ENCODE measurements at places on chromosomes 13 and 19.

GRCh38 chr19:4414800-4415321 is 12.4 kb downstream of the CHAF1A start:
- no peak for DNase-seq

- DNase-seq = no peak
These were observed 34.3 kb downstream of the ELF1 start for GRCh38 chr13:40984668-40985366.

DNA sequence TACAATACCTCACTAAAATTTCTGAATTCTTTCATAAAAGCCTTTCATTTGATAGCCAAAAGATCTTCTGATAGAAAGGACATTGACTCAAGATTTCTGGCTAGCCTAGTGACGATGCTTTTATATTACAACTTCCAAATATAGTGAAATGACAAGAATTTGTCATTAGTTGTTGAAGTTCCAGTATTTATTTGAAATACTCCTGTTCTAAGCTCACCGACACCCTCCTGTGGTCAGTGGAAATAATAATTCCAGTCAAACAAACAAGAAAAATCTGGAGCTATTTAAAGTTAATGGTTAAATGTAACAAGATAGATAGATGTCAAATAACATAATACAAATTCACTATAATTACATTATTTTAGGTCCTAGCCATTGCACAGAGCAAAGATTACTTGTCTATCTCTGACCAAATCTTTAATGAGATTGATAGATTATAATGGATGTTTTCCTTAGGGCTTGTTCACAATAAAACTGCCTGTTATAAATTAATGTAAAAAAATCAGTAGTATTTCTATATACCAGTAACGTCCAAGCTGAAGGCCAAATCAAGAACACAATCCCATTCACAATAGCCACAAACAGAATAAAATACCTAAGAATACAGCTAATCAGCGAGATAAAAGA is 195.5 kb downstream of the RGCC start:
- no peak for DNase-seq

DNA sequence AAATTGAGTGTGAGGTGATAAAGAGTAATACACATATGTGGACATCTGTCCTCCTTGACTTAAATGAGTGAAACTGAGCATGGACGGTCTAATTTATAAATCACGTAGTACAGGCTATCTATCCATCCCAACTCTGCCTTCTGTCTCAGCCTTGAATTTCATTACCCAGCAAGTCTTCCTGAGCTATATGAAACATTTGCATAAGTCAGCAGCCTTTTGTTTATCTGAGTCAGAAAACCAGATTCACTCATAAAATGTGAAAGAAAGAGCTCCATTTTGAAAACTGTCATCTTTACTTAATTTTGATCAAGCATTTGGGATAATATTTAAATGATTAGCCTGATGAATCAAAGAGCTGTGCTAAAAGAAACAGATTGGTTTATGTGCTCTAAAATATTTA is 197.9 kb downstream of the LHFPL6 start:
- no peak for DNase-seq

GRCh38 chr13:113970810-113971470 is 2.9 kb downstream of the C13orf46 start:
- DNase-seq = no peak

GRCh38 chr13:49821216-49822009 is 28.9 kb upstream of the KPNA3 start:
- DNase-seq = no peak

DNA sequence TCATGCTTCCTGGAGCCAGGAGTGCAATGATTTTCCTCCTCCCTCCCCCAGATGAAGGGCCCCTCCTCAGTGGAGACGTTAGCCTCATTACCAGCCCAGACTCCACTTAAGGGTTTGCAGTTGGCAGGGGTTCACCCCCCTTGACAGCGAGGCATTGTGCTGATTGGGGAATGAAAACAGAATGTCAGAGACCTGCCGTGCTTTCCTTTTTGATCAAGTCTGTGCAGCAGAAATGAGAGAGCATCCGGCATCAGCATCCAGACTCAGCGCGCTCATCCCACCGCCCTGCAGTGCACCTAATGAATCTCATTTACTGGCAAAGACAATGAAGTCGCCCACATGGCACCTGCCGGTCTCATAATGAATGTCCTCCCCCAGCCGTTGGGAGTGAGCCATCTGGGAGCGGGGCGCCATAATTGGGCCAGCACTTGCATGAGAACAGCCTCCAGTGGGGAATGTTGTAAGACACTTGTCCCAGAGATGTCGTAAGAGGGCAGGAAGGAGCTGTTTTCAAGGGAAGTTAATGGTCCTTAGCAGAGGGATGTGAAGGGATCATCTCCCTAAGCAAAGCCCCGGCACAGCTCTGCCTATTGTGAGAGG is 98.3 kb upstream of the UQCRFS1 start:
- DNase-seq = no peak

GRCh38 chr13:108549934-108550333 is 79.5 kb upstream of the MYO16 start:
- DNase-seq = no peak

DNA sequence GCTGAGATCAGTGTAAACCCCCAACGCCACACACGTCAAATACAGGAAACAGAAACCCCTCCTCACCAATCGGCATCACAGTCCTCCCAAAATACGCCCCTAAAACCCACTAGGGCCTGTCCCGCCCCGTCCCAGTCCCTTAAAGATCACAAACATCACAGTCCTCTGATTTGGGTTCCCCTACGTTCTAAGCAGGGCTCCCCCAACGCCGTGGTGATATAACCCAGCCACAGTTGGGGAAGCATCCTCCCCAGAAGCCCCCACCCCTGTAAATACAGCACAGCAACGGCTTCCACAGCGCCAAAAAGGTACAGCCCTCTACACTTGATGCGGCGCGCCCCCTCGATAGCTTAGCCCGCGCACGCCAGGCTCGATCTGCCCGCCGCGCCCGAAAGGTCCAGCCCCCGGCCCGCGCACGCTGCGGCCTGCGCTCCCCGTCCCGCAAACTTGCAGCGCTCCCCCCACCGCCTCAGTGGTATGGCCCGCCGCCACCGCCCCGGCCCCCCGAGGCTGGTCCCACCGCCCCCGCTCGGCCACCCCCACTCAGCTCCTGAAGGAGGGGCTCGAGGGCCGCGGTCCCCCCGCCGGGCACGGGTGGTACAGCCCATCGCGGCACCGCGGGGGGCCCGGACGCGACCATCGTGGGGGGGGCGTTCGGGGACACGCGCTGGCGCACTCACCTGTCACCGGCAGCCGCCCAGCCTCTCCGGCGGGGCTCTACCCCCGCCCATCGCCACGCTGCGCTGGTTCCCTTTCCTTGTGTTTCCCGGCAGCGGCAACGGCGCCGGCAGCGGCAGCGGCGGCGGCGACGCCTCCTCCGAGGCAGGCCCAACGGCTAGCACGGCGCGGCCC is at the start of gene AKT2:
Gene AKT2, minus strand, starts transcription at position 845 of the 852 bp plus-strand sequence. CDS start 20,078 bp downstream, outside the sequence.
- DNase-seq = no peak

- DNase-seq = no peak
These were observed 290.4 kb downstream of the DACH1 start for GRCh38 chr13:71576571-71576970.

DNA sequence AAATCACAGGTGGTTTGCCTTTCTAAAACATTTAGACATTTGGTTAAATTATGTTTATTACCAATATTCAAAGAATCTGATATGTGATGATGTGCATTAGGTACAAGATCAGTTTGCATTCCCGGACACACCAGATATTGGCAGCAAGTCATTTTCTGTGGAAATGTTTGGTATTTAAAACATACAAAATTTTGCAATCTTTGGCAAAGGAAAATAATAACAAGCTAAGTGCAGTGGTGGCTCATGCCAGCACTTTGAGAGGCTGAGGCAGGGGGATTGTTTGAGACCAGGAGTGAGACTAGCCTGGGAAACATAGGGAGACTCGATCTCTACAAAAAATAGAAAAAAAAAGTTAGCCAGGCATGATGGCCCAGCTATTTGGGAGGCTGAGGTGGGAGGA is 29.1 kb upstream of the TSC22D1 start:
- no peak for DNase-seq

DNA sequence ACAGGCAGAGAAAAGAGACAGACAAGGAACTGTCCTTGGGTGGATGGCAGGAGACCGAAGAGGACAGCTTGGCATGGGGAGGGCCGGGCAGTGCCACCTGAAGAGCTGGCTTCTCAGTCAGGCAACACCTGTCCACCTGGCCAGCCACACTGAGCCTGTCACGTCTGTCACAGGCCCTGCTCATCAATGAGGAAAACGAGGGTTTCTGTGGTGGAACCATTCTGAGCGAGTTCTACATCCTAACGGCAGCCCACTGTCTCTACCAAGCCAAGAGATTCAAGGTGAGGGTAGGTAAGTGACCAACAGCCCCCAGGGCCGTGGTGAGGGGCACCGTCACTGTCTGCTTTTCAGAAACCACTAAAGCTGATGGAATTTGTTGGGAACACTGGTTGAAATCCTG is 11.2 kb upstream of the PROZ start:
- peak; percentile 58 for DNase-seq

- DNase-seq = no peak
These were observed 713 bp downstream of the KRI1 start for GRCh38 chr19:10565028-10565566.
